Osteocyte (in vitro differentiated cells): ENCODE measurements at places on chromosomes 16 and 17. TPM values are rescaled to one million over a fixed set of nuclear protein-coding genes. Genes with fewer than 3 reads are reported as not detected.

The DNAH2 gene
- total RNA-seq, result 0.03 and 0.05 TPM in 2 replicates

The CEP95 gene
- total RNA-seq, result 47.8 and 53.5 TPM in 2 replicates

The GCGR gene
- total RNA-seq, result not detected in 2 replicates

The ATP2A3 gene
- total RNA-seq, result not detected in 2 replicates

The GAS7 gene
- 18.1 and 18.4 TPM in 2 replicates for total RNA-seq

The TPPP3 gene
- 1.4 and 1.5 TPM in 2 replicates for total RNA-seq

The CHD9 gene
- 98.9 and 99.0 TPM in 2 replicates for total RNA-seq

The TMC8 gene
- 0.40 and 0.99 TPM in 2 replicates for total RNA-seq

The NLGN2 gene
- 53.8 and 56.8 TPM in 2 replicates for total RNA-seq

The MPP2 gene
- 3.5 and 4.4 TPM in 2 replicates for total RNA-seq

The CORO1A gene
- 0.97 and 3.2 TPM in 2 replicates for total RNA-seq

The C16orf54 gene
- total RNA-seq, result not detected in 2 replicates

The SLC16A13 gene
- total RNA-seq, result 4.4 and 7.9 TPM in 2 replicates

The DOC2A gene
- total RNA-seq, result 1.3 TPM in 2 replicates

The TMUB2 gene
- 39.3 and 41.3 TPM in 2 replicates for total RNA-seq

The PLA2G10 gene
- not detected in 2 replicates for total RNA-seq

The FOXL1 gene
- 6.4 and 9.3 TPM in 2 replicates for total RNA-seq

The KCTD11 gene
- 12.7 and 13.3 TPM in 2 replicates for total RNA-seq

The SRL gene
- total RNA-seq, result not detected in 2 replicates

The BRIP1 gene
- 4.6 and 6.0 TPM in 2 replicates for total RNA-seq

The LHX1 gene
- not detected in 2 replicates for total RNA-seq

The SLC13A2 gene
- not detected in 2 replicates for total RNA-seq

The KRTAP1-1 gene
- total RNA-seq, result not detected in 2 replicates

The KCTD13 gene
- total RNA-seq, result 20.5 and 22.3 TPM in 2 replicates

The DNAI2 gene
- not detected in 2 replicates for total RNA-seq

The SLC46A1 gene
- total RNA-seq, result 5.5 and 5.9 TPM in 2 replicates

The SOCS1 gene
- total RNA-seq, result 9.7 and 10.6 TPM in 2 replicates

The UMOD gene
- not detected in 2 replicates for total RNA-seq

The MT1H gene
- not detected in 2 replicates for total RNA-seq

The INCA1 gene
- 0.89 and 1.8 TPM in 2 replicates for total RNA-seq

The ZNF205 gene
- 14.8 and 15.9 TPM in 2 replicates for total RNA-seq

The ZDHHC1 gene
- total RNA-seq, result 13.5 and 15.4 TPM in 2 replicates

The PRR15L gene
- not detected in 2 replicates for total RNA-seq

The ADGRG1 gene
- 4.6 and 4.8 TPM in 2 replicates for total RNA-seq

The TNFRSF13B gene
- total RNA-seq, result not detected in 2 replicates

The IRF8 gene
- total RNA-seq, result not detected in 2 replicates

The ICAM2 gene
- not detected in 2 replicates for total RNA-seq

The TGFB1I1 gene
- total RNA-seq, result 112 and 120 TPM in 2 replicates

The MGRN1 gene
- 88.0 and 94.6 TPM in 2 replicates for total RNA-seq

The CASKIN1 gene
- total RNA-seq, result 2.4 and 3.7 TPM in 2 replicates

The MYH13 gene
- total RNA-seq, result not detected in 2 replicates

The KRT25 gene
- total RNA-seq, result not detected in 2 replicates

The DNAH17 gene
- total RNA-seq, result 0.52 and 0.54 TPM in 2 replicates

The SYNGR3 gene
- 0.57 and 0.91 TPM in 2 replicates for total RNA-seq

The FMNL1 gene
- 2.0 and 2.8 TPM in 2 replicates for total RNA-seq

The TAT gene
- total RNA-seq, result not detected in 2 replicates

The OTOP3 gene
- not detected in 2 replicates for total RNA-seq

The KRTAP9-8 gene
- not detected in 2 replicates for total RNA-seq

The FAM222B gene
- 19.4 and 21.2 TPM in 2 replicates for total RNA-seq

The CPHXL2 gene
- not detected in 2 replicates for total RNA-seq

The RPRML gene
- not detected in 2 replicates for total RNA-seq

The TMEM238L gene
- not detected in 2 replicates for total RNA-seq

The RAMP2 gene
- total RNA-seq, result 1.6 and 2.4 TPM in 2 replicates

The KRT20 gene
- total RNA-seq, result not detected in 2 replicates

The CRYM gene
- total RNA-seq, result not detected in 2 replicates

The SSTR5 gene
- total RNA-seq, result not detected in 2 replicates

The GPR179 gene
- 0.13 TPM in 1 of 2 replicates, not detected in the other for total RNA-seq

The NETO2 gene
- 16.7 and 21.3 TPM in 2 replicates for total RNA-seq

The TMC5 gene
- not detected in 2 replicates for total RNA-seq
